ENCODE measurements at places on chromosomes 6 and 20.
A peak's percentile ranks its signal among the peaks of the same experiment; 100 is the strongest.

DNA sequence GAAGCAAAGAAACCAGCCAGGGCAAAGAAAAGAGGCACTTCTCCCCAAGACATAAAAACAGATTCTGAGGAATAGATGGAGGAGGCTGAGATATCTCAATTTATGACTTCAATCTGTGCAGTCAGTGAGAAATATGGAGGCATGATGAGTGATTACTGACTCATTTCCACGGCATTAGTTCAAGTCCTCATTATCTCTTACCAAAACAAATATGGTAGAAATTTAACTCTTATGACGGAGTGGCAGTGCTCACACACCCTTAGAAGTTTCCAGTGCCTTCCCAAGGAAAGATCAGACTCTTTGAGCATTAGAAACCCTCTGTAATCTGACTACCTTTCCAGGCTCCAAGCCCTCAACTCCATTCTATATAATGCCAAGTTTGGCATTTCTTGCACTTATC, 364.1 kb downstream of the ARHGAP18 start:
- DNase-seq, result no peak

DNA sequence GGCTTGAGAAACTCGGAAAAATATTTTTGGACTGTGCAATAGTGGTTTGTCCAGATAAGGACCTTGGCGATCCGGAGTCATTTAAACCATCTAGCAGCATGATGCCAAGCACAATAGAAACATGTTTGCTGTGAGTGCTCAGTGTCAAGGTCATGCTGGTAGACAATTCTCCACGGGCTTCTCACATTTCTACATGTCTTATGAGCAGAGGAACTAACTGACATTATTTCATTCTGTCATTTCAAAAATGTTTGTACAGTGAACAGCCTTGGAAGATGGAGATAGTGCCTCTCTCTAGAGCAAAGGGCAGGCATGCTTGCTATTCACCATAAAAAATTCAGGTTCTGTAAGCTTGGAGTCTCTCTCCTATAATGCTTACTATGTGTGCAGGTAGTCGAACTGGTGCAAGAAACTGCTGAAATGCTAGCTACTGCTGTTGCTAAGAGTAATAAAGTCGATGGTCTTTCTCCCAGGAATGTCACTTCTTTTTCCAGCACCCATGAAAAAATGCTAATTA, 25.4 kb upstream of the CCN2 start:
- DNase-seq, result no peak

- no peak for DNase-seq
Measured at GRCh38 chr6:127026247-127026646, 92.2 kb upstream of the RSPO3 start.

- no peak for DNase-seq
Measured at GRCh38 chr20:3163099-3164042, 3.7 kb upstream of the FASTKD5 start.

- DNase-seq, result no peak
Measured at GRCh38 chr6:116580198-116580597, 8.9 kb downstream of the RWDD1 start.

GRCh38 chr6:453152-453551, 61.6 kb downstream of the IRF4 start:
- peak; percentile 87 for DNase-seq

GRCh38 chr6:138957484-138957883, 30.6 kb downstream of the REPS1 start:
- no peak for DNase-seq

DNA sequence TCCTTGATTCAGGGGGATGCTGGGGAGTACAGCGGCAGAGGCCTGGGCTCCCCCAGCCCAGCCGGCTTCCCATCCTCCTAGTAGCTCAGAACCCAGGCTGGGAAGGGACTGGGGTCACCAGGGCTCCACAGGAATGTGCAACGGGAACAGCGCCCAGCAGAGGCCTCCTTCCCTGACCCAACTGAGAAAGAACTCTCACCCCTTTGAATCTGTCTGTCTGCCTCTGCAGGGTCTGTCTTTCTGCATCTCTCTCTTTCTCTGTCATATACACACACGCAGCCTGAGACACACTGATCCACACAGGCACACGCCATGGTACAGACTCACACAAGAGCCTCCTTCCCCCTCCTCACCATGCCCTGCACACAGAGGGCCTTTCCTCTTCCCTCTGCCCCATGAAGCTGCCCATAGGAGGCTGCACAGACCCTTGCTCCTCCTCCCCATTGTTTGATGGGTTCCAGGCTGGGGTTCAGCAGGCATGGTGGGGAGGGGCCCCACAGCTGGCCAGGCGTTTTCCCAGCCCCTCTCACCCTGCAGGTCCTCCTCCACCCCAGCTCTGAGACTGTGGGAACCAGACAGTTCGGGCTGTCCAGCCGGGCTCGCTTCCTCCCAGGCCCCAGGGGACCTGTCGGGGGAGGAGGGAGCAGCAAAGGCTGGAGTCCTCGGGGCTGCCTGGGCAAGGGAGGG, 2.8 kb downstream of the FOXS1 start:
- DNase-seq, result no peak

- DNase-seq, result no peak
Measured at GRCh38 chr6:52403627-52404026, 16.5 kb upstream of the EFHC1 start.

DNA sequence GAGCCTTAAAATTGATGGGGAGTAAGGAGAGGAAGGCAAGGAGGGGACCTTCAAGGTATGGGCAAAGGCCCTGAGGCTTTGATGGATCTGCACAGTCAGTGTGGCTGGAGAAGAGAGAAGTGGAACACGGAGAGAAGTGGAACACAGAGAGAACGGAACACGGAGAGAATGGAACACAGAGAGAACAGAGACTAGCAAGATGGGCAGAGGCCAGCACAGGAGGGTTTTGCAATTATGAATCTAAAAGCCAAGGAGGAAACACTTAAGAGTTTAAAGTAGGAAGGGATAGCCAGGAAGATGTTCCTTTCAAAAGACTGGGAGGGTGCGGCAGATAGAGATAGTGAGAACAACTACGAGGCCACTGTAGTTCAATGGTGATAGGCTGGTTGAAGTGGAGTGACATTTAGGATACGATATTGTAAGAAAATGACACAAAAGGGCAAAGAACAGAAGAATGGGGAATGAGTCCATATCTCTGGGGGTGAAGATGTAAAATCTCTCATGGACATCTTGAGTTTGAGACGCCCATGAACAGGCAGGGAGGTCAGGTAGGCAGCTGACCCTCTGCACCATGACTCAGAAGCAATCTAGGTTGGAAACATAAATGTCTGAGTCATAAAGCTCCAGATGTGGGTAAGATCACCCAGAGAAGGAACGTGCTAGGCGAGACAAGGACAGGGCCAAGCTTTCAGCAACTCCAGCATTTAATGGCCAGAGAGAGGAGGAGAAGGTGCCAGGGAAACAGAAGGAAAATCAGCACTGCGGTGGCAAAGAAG, 25.4 kb downstream of the ZMYND8 start:
- no peak for DNase-seq

DNA sequence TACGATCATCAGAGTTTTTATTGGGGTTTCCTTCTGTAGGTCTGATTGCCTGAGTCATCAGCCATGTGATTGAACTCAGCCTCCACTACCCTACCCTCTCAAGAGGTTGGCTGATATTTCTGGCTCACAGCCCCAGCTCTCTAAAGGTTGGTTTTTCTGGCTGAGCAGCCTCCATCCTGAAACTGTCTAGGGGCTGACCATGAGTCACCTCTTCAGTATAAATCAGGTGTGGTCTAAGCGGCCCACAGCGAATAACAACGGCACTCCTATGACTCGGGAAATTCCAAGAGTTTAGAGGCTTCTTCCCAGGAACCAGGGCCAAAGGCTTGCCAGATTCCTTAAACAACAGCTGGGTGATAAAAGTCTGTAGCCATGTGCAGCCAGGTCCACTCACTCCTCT, 115.5 kb downstream of the SOD2 start:
- DNase-seq, result no peak

GRCh38 chr6:119985952-119986736, 636.6 kb upstream of the MAN1A1 start:
- DNase-seq, result no peak

- DNase-seq, result peak; percentile 75
Measured at GRCh38 chr6:4608361-4609115, 167.7 kb upstream of the CDYL start.

DNA sequence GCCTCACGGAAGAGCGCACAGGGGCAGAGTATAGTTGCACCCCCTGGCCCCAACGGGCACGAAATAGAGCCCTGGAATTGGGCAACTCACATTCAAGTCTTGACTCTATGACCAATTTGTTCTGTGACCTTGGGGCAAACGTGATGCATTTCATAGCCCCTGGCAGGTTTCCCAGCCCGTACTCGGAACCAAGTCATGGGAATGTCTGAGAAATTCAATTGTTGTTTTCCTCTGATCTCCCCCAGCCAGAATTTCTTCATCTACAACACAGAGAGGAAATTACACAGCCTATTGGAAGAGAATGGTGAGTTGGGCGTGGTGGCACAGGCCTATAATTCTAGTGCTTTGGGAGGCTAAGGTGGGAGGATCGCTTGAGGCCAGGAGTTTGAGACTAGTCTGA, 322.3 kb upstream of the SULF2 start:
- DNase-seq, result no peak

- no peak for DNase-seq
Measured at GRCh38 chr6:63440594-63440993, 120.8 kb upstream of the LGSN start.

DNA sequence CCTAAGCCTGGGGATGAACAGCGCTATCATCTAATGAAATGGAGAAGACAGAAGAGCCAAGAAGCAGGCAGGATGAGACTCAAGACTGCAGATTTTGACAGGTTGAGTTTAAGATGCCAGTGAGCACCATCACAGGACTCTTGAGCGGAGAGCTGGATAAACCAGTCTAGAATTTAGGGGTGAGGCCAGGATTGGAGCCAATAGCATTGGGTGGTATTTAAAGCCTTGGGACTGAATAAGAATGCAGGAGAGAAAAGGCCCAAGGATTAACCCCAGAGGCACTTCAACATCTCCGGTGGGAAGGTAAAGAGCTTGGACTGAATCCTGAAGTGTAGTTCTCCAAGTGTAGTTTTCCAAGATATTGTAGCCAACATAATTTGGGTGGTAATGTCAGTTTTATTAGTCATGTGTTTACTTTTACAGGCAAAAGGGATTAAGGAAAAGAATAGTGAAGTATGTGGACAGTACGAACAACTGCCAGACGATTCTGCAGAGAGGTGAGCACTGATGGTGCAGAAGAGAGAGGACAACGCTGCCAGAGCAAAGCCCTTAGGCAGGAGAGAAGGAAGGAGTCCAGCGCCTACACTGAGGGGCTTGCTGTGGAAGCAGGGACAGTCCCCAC, 85.2 kb downstream of the DTNBP1 start:
- DNase-seq, result no peak

DNA sequence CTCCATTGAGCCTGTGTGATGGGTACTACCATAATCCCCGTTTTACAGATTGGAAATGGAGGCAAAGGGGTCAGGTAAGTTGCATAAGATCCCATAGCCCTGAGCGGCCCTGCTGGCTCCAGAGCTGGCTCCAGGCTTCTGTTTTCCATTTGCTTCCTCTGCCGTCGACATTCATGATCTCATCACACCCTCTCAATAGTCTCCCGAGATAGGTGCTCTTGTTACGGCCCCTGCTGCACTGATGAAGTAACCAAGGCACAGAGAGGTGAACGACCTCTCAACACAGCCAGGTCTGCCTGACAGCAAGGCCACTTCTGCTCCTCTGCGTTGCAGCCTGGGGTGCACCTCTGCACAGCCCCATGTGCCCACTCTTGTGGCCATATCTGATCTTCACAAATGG, 16.9 kb downstream of the CDH22 start:
- DNase-seq, result no peak

DNA sequence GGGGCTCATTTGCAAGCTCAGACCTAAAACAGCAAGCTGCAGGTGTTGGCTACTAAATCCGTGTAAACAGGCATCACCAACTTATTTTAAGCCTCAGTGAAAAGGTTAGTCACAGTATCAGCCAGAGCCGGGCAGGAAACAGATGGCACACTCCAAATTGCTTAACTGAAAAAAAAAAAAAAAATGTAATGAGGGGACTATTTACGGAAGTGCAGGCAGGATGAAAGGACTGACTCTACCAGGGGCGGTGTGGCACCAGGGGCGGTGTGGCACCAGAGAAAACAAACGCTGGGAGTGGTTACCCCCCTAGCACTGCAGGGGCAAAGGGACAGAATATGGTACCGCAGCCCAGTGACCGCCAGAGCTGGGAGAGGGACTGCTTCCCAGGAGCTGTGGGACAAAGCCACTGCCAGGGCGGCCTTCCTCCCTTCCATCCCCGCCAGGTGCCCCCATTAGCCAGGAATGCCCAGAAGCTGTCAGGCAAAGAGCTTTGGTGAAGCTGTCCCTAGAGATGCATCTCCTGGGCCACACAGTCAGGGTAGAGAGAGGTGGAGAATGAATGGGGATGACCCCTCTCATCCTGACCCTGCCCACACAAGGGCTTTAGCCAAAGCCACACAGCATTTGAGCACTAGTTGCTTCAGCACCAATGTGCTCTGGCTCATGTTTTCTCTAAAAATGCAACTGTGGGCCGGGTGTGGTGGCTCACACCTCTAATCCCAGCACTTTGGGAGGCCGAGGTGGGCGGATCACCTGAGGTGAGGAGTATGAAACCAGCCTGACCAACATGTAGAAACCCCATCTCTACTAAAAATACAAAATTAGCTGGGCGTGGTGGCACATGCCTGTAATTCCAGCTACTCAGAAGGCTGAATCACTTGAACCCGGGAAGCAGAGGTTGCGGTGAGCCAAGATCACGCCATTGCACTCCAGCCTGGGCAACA, 39.6 kb upstream of the GFOD1 start:
- DNase-seq, result peak; percentile 28

- DNase-seq, result no peak
Measured at GRCh38 chr6:135161411-135162395, 19.4 kb upstream of the MYB start.

GRCh38 chr20:32804022-32804715, 15.6 kb upstream of the MAPRE1 start:
- no peak for DNase-seq

DNA sequence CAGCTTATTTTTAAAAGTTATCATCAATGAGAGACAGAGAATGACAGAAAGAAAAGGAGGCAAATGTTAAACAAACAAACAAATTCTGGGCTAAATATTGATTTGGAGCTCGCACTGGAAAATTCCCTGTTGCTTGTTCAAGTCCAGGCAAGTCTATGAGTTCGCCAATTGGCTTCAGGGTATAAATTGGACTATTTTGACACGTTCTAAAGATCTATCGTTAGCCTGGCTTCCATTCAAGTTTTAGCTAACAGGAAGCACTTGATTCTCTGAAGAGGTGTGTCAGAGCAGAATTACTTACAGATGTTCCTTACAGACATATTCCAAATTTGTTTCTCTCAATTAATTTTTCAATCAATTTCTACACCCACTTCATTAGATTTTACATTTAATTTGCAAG, 15.8 kb upstream of the RFPL4B start:
- no peak for DNase-seq

GRCh38 chr6:104771258-104771832, 88.4 kb downstream of the HACE1 start:
- DNase-seq, result no peak

Data from dorsolateral prefrontal cortex (tissue), 122 donors.